ENCODE measurements at places on chromosomes 2 and 18.

DNA sequence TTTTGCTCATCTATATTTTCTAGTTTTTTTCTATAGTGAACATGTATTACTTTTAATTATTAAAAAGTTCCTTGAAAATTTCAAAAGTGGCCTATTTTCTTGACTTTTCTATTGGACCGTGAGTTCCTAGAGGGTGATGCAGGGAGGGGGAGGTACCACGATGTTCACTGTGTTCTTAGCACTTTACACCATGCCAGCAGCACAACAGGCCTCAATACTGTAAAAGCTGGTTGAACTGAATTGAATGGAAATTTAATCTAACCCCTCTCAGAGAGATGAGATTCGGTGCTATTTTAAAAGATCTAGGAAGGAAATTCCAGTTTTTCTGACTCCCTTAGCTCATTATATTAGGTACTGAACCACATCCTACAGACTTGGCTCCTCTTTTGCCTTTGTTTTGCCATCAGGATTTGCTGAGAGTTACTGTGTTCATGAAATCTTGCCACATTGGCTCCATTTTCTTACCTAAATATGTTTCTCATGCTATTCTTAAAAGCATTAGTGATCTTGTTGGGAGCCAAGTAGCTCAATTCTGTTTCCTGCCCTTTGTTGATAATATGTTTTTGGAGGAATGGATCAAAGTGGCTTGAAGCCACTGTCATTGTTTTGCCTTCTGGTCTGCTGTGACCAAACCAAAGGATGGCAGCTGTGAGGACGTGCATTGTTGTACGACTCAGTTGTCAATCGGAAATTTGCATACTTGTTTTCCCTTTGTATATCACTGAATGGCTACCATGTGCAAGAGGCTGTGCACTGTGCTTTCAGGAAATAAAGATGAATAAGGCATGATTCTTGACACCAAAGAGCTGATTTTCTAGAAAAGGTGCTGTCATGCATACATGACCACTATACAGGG lies 25.3 kb downstream of the MYO1B start:
- DNase-seq, result no peak

- DNase-seq, result no peak
Observed at GRCh38 chr2:178506524-178506923, 26.3 kb downstream of the PLEKHA3 start.

DNA sequence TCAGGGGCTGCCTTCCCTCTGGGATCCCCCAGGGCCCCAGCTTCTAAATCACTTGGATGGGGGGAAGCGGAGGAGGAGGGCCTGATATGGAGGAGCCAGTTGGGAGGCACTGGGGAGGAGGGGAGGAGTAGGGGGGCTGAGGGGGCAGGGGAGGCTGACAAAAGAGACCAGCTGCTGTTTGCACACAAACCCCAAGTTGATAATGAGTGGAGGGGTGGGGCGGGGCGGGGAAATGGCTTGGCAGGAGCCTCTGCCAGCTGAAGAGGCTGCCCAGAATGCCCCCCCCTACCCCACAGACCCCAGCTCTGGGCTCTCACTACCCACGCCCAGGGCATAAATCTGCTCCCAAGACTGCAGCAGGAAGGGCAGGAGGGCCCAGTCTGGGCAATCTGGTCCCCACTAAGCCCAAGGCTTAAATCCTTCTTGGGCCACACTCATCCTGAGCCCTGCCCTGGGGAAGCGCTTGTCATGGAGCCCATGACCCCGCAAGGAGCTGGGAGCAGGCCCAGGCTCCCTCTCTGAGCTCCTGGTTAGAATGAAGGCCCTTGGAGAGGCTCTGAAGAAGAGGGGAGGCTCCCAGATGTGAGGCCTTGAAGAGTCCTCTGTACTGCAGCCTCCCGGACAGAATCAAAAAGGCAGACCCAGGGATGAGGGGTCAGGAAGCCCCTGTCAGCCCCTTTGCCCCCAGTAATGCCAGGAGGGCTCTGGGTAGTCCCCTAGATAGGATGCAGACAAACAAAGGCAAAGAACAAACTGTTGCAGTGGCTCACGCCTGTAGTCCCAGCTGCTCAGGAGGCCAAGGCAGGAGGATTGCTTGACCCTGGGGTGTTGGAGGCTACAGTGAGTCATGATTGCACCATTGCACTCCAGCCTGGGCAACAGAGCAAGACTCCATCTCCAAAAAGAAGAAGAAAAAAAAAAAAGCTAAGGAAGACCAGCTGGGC lies 24.8 kb upstream of the PTMA start:
- no peak for DNase-seq

- no peak for DNase-seq
Observed at GRCh38 chr2:85850451-85850850, 38.3 kb downstream of the ST3GAL5 start.

GRCh38 chr2:240595381-240596079 lies 9.0 kb downstream of the CAPN10 start:
- DNase-seq, result no peak

GRCh38 chr2:109529532-109530449 lies 84.0 kb downstream of the SEPTIN10 start:
- DNase-seq, result no peak

DNA sequence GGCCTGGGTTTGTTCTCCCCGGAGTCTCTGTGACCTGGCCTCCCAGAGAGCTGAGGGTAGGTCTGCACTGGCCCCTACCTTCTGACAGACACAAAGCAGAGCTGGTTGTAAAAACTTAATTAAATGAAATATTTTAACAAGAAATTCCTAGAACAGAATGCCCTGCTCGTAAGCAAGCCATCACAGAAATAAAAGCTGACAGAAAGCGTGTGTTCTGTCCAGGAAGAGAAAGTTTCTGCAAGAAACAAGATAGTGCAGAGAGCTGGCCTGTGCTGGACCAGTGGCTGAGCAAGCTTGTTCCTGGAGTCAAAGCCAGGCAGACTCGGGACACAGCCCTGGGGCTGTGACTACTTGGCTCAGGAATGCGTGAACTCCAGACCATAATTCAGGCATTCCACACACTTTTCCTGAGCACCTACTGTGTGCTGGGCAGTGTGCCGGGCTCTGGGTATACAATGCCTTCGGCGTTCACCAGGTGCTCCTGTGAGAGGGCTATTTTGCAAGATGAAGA lies 51.6 kb downstream of the APOB start:
- DNase-seq, result no peak

DNA sequence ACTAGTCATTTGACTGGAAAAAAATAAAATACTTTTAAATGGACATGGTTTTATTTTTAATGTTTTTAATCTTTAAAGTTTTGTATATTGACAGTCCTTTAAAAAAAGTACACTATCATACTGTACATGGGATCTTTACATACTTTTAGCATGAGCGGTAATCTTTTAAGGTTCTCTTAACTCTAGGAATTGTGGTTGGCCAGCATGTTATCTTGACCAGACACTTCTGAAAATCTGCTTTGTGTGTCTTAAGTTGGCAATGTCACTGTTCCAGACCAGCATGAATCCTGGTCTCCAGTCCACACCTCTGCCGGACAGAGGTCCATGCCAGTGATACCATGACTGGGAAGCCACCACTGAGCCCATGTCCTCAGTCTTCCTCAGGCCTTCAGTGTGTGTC lies 17.7 kb downstream of the ITGB1BP1 start:
- DNase-seq, result no peak

GRCh38 chr2:63073994-63074393 lies 23.4 kb downstream of the OTX1 start:
- DNase-seq, result no peak

DNA sequence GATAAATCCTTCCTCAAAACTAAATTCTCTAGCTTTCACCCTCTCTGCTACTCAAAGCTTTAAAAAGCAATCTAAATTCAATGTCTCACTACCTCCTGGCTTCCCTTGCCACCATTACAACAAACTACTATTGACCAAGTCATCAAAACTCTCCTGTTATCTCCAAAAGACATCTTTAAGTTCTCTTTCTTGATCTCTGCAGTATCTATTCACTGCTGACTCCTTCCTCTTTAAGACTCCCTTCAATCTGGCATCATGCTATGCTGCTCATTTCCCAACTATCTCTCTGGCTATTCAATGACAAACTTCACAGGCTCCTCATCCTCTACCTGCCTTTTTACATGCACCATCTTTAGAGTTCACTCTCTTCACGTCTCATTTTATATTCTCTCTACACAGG lies 5.9 kb downstream of the PPP3R1 start:
- no peak for DNase-seq

- no peak for DNase-seq
Observed at GRCh38 chr2:23637011-23637778, 252.2 kb downstream of the KLHL29 start.
